ENCODE measurements at places on chromosomes 12 and 14.

DNA sequence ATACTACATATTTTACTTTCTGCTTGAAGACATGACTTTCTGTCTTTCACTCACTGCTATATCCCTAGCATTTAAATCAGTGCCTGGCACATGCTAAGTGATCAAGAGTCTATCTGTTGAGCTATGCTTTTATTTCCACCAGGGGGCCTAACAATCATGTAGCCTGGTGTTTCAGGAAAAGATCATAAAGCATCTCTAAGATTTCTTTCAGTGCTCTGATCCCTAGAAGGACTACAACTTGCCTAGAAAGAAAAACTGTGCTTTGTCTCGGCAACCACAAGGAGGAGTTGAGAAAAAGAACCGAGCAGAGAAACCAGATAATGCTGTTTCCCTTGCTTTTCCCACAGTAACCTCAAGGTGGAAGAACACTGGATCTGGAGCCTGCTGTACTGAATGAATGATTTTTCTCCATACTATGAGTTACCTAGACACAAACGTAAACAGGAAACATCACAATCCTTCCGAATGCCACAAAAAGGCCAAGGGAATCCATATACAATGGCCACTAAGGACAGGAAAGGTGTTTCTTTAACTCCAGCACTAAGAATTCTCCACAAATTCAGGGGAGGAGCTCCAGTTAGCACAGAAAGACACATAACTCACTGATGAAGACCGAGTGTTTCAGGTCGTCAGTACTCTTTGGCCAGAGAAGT is 1.2 kb downstream of the CRY1 start:
- DNase-seq, result peak; percentile 74

- DNase-seq, result no peak
Observed at GRCh38 chr12:27280412-27280811, 36.3 kb downstream of the STK38L start.

DNA sequence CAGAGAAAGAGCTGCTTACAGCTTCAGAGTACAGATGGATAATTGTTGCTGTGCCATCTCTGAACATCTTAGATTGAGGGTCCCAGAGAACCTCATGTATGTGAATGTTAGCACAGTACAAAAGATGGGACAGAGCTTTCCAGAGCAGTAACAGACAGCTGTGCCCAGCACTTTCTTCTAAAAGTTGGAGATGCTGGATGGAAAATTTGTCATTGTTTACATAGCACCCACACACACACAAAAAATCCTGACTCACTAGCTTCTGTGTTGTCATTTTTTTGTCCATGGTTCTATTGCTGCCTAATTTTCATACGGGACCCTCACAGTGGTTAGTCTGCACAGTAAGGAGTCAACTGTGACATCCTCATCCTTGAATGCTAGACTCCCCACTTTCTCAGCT is 374.7 kb downstream of the DIO2 start:
- DNase-seq, result no peak

- peak; percentile 64 for DNase-seq
Observed at GRCh38 chr12:57583008-57583831, 7.8 kb upstream of the PIP4K2C start.

- no peak for DNase-seq
Observed at GRCh38 chr12:80868576-80868975, 69.2 kb downstream of the LIN7A start.

GRCh38 chr14:65103150-65103760 is 938 bp upstream of the MAX start:
- DNase-seq, result no peak

- DNase-seq, result peak; percentile 47
Observed at GRCh38 chr14:71855399-71856036, 76.7 kb upstream of the RGS6 start.

DNA sequence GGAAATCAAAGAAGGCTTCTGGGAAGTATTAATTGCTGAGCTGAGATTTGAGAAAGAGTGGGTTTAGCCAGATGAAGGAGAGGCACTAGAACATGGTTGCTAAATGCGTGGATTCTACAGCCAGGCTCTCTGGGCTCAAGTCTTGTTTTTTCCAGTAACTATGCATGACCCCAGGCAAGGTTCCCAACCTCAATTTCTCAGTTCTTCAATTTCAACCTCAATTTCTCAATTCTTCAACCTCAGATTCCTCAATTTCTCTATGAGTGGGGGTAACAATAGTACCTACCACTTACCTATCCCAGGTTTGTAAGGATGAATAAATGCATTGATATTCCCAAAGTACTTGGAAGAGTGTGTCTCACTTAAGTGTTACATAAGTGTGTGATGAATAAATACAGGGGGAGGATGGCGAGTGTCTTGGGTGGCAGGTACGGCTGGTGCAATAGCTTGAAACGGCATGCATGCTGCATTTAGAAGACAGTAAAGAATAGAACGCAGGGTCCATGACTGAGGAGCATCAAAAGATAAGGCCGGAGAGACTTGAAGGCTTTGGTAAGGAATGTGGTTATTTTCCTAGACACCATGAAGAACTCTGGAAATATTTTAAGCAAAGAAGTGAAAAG is 149.1 kb upstream of the ATP2B1 start:
- no peak for DNase-seq

DNA sequence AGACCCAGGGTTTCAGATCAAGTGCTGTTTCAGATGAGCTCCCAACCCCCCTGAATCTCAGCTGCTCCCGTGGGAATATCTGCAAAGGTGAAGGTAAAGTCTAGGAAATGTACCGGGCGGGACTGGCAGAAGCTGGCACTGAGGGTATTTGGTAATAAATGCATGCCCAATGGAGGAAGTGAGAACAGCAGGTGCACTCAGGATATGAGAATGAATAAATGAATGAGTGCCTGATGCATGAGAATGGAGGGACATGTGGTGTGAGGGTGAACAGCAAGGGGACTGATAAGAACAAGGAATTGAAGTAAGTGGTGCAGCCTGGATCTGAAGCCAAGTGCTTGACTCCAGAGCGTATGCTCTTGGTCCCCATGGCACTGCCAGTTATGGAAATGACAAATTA is 11.6 kb downstream of the RAPGEF3 start:
- DNase-seq, result no peak

DNA sequence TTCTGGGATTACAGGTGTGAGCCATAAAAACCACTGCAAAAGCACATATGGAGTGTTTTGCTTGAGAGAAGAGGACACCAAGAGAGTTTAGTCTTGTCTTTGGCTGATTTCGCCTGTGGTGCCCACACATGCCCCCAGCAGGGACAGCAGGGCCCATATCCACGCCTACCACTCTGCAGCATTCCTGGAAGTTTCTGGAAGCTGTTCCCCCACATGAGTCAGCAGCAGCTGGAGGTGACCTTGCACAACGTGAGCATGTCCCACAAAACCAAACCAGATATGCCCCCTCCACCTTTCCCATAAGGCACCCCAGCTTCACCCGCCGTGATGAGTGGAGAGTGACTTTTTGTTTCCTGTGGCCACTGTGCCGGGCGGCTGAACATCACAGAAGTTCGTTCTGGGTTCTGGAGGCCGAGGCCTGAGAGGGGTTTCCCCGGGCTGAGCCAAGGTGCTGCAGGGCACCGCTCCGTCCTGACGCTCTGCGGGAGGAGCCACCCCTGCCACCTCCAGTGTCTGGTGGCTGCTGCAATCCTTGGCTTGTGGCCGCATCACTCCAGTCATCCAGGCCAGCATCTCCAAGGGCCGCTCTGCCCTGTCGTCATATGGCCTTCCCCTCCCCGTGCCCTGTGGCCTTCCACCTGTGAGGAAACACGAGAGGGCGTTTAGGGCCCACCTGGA is 4.7 kb downstream of the ASPG start:
- no peak for DNase-seq

DNA sequence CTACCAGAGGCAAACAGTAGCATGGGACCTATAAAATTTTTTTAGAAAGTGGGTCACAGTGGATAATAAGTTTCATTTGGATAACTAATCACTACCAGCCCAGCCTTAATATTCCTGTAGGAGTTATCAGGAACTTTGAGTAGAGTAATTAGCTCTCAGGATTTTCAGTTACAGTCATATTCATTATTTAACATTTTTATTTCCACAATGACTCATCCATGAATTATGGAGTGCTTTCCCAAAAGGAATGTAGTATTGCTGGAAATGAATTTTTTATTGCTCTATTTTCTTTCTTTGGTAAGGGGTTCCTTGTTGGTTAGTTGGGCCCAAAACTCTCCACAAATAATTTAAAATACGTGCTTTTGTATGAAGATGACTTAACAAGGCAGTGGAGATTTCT is 53.7 kb downstream of the ERC1 start:
- DNase-seq, result no peak

DNA sequence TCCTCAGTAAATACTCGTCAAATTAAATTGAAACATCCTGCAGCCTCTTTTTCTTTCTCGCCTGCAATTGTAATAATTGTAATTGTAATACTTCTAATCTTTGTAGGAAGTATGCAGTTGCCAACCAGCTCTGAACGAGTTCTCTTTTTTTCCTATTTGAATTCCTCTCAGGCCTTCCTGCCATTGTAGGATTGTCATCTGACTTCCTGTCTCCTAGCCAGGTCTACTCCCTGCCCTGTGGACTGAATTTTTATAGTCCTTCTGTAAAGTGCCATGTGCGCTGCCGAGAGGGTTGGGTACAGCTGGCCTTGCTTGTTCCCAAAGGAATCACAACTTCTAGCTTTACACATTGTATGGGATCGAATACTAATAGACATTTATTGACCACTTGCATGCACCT is 183.3 kb downstream of the SSPN start:
- no peak for DNase-seq

DNA sequence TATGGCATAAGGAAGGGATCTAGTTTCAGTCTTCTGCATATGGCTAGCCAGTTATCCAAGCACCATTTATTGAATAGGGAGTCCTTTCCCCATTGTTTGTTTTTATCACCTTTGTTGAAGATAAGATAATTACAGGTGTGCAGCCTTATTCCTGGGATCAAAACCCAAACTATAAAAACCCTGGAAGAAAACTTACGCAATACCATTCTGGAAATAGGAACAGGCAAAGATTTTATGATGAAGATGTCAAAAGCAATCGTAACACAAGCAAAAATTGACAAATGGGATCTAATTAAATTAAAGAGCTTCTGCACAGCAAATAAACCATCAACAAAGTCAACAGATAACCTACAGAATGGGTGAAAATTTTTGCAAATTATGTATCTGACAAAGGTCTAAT is 128.5 kb upstream of the DCN start:
- DNase-seq, result peak; percentile 8
